ENCODE measurements at places on chromosomes 3 and 15.
A peak's percentile ranks its signal among the peaks of the same experiment; 100 is the strongest.

DNA sequence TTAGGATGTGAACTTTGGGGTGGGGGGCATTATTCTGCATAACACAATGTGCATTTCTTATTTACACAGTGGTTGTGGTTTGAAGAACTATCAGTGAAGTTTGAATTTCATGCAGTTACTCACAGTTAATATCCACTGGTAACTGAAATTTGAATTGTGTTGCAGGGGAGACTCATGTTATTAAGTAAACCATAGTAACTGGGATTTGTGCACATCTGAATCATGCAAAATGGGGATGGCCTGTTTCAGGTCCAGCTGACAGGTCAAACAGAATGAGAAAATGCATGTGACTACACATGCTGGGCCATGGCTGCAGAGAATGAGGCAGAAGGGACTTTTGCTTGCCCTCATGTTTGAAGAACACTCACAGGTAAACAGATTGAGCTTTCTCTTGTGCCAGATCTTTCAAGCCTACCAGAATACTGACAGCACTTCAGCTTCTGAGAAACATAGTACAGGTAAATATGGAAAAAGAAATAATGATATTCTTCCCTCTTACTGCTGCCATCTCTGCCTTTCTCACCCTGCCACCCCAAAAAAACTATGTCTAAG, 115.0 kb downstream of the POLQ start:
- no peak for DNase-seq

DNA sequence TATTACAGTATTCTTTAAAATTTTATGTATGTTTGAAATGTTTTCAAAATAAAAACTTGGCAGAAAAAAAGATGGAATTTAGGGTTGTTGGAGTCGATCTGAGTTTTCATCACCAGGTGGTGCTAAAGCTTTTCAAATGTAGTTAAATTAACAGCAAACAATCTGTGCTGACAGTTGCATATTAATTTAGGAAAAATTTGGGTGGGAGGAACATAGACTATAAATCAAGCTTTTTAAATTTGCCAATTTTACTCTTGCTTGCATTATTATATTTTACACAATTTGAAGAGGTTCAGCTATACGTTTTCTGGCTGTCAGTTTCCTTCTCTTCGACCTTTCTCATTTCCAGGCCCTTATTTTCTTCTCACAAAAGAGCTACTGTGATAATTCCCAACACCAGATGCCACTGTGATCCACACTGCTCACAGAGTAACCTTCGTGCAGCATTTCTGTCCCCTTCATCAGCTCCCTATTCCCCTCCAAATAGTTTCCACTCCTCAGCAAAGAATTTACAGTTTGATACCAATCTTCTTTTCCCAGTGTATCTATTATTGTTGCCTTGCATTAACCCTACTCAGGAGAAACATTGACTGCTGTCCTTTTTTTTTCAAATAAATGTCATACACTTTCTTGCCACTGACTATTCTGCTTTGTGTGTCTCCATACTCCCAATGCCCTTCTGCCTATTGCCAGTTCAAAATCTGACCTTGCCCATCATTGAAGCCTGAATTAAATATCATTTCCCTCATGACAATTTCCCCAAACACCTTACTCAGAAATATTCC, 53.4 kb upstream of the EIF5A2 start:
- no peak for DNase-seq

GRCh38 chr3:49054344-49054862, 25.2 kb upstream of the IMPDH2 start:
- DNase-seq, result no peak

- DNase-seq, result no peak
Observed at GRCh38 chr3:13065727-13066126, 7.5 kb downstream of the IQSEC1 start.

GRCh38 chr3:55000546-55000945, 72.7 kb upstream of the LRTM1 start:
- DNase-seq, result no peak

GRCh38 chr15:22888120-22888859, 49.8 kb downstream of the NIPA2 start:
- no peak for DNase-seq

DNA sequence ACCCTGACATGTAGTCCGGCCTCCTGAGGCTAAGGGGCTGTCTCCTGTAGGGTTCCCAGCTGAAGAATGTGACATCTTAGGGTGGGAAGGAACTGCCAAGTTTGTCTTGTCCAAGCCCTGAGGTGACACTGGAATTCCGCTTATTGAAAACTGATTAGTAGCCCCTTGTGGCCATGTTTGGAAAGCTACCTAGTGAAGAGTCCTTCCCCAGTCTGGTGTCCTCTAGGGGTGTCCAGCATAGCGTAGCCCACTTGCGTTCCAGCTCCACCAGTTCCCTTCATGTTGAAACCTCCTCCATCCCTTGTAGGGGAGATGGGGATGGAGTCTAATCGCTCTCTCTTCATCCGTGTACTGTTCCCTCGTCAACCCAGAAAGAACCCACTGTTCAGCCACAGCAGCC, 79.5 kb downstream of the CHDH start:
- DNase-seq, result no peak

- no peak for DNase-seq
Observed at GRCh38 chr3:29284497-29284896, 3.6 kb downstream of the RBMS3 start.

DNA sequence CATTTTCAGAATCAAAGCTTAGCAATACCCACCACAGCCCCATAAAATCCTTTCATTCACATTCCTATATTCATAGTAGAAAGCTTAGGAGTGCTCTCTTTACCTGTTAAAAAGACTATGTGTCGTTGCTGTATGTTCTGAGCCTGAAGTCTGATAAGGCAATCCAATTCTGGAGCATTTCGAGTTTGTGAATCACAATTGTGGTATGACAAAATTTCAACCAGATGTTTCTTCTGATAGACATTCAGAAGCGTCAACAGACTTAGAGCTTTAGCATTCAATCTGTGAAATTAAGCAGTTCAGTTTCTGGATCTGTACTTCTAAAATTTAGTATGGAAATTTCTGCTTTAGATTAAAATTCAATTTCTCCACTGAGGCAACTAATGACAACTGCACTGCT, 58.3 kb downstream of the TASOR start:
- no peak for DNase-seq

GRCh38 chr3:50189274-50189673, 2.1 kb upstream of the GNAT1 start:
- DNase-seq, result no peak

- no peak for DNase-seq
Observed at GRCh38 chr15:72113347-72114031, 4.5 kb downstream of the MYO9A start.

- DNase-seq, result no peak
Observed at GRCh38 chr3:170007031-170007663, 30.6 kb upstream of the GPR160 start.

- DNase-seq, result no peak
Observed at GRCh38 chr3:79846148-79846933, 78.5 kb upstream of the ROBO1 start.

- no peak for DNase-seq
Observed at GRCh38 chr3:120324190-120324589, 25.0 kb downstream of the LRRC58 start.

DNA sequence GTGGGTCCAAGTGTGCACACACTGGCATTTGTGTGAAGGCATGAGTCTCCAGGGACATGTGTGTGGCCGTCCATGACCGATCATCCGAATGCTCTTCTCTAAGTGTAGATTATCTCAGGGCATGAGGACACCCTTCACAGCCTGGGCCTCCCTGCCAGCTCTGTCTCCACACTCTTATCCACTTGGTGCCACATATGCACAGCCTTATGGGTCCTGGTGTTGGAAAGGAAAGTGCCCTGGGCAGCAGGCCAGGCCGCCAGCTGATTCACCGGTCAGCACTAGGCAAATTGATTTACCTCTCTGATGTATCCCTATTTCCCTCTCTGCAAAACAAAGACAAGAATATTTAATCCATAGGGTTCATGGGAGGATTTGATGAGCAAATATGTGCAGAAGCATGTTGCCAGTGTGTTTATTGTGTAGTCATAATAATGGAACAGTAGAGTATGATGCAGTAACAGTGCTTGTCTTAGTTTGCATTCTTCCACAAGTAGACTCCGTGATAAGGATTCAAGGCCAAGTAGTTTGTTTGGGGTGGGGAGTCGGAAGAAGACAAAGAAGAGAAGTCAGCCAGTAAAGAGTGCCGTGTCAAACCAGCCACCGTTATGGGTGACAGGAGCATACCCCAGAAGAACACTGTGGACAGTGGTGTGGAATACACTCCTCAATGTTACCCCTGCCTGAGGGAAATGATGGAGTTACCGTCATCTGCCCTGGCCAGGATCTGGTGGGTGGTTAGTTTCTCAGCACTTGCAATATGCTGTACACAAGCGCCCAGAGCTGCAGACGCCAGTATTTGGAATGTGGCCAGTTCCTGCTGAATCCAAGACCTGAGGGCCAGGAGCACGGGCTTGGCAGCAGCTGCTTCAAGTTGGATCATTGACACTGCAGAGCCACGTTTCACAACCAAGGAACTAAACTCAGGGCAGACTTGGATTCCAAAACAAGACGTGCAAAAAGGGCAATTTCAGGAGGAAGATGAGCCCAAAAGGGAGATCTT, 85.1 kb downstream of the MTHFS start:
- DNase-seq, result no peak

DNA sequence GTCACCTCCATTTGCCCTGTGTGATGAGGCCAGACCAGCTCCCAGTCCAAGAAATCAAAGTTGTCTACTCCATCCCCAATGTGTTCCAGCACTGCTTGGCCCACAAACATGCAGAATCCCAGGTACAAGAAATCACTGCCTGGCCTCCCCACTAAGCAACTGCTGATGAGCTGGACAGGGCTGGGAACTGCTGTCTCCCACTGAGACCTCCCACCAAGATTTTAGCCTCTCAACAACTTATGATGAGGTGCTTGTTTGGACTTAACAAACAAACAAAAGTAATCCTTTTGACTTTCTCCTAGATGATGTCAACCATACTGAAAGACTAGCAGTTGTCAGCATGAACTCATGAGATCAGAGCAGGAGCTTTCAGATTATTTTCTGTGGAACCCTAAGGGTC, 260.1 kb upstream of the UBE2E2 start:
- DNase-seq, result no peak

GRCh38 chr3:132325634-132326033, 8.4 kb downstream of the ACP3 start:
- no peak for DNase-seq

DNA sequence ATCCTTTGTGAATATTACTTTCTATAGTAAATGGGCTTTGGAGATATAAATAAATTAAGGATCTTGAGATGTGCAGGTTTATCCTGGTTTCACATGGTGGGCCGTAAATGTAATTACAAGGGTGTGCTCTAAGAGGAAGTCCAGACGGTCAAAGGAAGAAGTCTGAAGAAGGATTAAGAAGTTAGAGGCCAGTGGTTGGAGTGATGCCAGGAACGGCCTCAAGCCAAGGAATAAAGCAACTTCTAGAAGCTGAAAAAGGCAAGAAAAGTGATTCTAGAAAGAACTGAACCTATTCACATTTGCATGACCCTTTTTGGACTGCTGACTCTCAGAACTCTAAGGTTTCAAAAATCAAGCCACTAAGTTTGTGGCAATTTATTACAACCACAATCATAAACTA, 981.3 kb upstream of the ALCAM start:
- no peak for DNase-seq

GRCh38 chr3:35663471-35663870, 24.1 kb downstream of the ARPP21 start:
- no peak for DNase-seq

GRCh38 chr3:172084871-172085556, 45.6 kb downstream of the FNDC3B start:
- DNase-seq, result no peak

DNA sequence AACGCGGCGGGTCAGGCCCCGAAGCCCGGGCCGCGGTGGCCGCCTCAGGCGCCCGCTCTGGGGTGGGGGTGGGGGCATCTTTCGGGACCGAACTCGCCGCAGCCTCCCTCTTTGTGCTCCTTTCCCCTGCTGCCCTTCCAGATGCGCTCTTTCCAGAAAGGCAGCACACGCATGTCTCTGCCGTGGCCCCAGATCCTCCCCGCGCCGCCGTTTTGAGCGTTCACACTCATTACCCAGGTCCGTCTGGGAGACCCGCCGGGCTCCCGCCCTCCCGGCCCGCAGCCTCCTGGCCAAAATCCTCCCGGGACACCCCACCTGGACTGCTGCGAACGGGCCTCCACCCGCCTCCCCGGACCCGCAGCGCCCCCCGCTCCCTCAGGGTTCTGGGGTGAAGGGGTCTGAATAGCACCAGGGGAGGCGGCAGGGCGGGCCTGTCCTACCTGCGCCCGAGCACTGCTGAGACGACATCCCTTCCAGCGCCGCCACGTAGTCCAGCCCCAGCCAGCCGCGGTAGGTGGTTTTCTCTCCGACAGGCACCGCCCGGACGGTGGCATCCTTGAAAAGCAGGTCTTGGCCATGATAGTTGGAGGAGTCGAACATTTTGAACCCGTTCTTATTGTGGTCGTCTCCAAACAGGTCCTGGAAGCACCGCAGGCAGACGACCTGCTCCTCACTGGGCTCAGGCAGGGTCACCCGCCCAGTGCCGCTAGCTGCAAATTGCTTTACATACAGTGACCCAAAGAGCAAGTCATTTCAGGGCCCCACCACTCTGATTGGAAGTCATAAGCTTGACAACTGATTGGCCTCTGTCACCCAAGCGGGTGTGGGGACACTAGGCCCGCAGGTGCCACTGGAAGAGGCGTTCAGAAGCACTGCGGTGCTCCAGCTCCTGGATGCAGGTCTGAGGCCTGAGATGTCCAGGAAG, 25.9 kb downstream of the MELTF start:
- no peak for DNase-seq

- DNase-seq, result peak; percentile 39
Observed at GRCh38 chr3:185976977-185977678, 39.3 kb upstream of the TRA2B start.

GRCh38 chr3:50320853-50321335, 1.7 kb downstream of the HYAL2 start:
- DNase-seq, result no peak

DNA sequence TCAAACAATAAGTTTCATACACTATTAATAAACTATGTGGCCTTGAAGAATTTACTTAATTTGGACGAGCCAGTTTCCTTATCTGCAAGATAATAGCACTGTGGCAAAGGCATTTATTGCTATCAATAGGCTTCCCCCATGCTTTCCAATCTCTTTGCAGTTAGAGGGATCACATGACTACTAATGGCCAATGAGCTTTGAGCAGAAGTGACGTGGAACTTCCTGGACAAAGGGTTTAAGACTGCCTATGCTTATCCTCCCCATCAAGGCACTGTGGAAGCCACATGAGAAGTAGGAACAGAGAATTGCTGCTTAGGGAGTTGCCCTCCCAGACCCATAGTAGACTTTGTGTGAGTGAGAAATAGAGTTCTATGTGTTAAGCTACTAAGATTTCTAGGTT, 16.7 kb upstream of the ZMAT3 start:
- DNase-seq, result peak; percentile 56

GRCh38 chr3:71162221-71162620, 421.3 kb downstream of the FOXP1 start:
- no peak for DNase-seq

- no peak for DNase-seq
Observed at GRCh38 chr15:72774696-72775383, 8.7 kb downstream of the ADPGK start.

DNA sequence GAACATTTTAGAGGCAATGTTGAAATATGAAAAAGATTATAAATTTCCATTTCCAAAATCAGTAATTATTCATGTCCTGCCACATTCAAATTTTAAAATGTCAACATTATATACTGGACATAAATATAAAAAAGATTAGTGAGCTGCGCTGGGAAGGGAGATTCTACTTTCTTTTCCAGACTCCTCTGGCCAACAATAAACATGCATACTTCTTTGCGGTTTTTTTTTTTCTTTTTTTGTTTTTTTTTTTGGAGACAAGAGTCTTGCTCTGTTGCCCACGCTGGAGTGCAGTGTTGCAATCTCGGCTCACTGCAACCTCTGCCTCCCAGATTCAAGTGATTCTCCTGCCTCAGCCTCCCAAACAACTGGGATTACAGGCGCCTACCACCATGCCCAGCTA, 105.5 kb downstream of the ADAM10 start:
- no peak for DNase-seq
